NCI-H2029 treated with DMSO at 0.1 percent for 48 hours (cell line): ENCODE measurements at places on chromosomes 3 and 15.

- DNase-seq, result no peak
These were observed 557.9 kb upstream of the ZNF385D start for GRCh38 chr3:22308871-22309270.

DNA sequence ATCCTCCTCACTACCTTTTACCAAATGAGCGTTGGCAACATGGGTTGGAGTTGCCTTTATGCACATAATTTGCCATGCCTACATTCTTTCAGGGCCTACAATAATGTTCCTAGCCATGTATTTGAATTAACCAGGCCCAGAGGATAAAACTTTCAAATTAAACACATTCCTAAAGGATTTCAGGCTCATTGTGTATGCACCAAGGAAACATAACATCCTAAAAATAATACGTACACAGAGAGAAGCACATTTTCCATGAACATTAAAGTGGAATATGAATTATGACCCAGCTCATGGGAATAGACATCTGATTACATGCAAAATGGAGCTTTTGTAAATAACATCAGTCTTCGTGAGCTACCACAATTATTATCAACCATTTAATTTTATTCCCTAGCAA is 203.3 kb downstream of the RORA start:
- DNase-seq, result no peak

DNA sequence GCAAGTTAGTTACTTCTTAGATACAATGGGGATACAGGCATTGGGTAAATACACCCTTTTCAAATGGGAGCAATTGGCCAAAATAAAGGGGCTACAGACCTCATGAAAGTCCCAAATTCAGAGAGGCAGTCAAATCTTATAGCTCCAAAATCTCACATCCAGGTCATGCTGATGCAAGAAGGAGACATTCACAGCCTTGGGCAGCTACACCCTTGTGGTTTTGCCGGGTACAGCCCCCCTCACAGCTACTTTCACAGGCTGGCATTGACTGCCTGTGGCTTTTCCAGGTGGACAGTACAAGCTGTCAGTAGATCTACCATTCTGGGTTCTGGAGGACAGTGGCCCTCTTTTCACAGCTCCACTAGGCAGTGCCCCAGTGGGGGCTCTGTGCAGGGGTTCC is 17.5 kb upstream of the PLSCR1 start:
- no peak for DNase-seq

DNA sequence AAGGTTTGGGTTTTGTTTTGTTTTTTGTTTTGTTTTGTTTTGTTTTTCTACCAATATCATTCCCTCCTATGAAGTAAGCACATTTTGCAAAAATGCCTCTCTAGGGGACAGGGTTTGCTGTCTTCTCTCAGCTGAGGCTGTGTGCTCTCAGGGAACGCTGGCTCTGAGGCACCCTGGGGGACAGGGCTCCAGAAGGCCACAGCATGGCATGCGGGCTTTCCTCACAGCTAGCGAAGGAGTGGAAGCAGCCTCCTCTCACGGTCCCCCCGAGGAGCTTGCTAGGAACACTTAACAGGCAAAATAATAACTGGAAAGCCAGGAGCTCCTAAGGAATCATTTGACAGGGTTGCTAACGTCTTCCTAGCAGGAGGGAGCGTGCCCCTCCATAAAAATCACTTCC is 227.7 kb upstream of the ST8SIA2 start:
- DNase-seq, result no peak

DNA sequence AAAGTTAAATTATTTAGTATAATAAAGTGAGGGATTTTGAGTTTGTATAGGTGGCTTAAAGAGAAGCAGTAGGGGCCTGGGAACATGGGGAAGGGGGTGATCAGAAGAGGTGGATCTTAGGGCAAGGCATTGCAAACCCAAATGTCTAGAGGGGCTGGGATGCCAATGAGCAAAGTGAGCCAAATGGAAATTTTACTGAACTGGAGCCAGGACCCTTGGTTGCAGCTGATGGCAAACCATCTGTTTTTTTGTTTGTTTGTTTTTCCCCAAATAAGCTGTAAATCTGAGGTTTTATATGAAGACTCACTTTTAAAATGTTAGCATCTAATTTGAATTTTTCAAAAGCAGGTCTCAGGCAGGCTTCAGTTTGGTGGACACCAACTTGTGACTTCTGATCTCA is 14.8 kb upstream of the PARP14 start:
- no peak for DNase-seq

- no peak for DNase-seq
These were observed 225.8 kb downstream of the MYRIP start for GRCh38 chr3:40035177-40035576.

DNA sequence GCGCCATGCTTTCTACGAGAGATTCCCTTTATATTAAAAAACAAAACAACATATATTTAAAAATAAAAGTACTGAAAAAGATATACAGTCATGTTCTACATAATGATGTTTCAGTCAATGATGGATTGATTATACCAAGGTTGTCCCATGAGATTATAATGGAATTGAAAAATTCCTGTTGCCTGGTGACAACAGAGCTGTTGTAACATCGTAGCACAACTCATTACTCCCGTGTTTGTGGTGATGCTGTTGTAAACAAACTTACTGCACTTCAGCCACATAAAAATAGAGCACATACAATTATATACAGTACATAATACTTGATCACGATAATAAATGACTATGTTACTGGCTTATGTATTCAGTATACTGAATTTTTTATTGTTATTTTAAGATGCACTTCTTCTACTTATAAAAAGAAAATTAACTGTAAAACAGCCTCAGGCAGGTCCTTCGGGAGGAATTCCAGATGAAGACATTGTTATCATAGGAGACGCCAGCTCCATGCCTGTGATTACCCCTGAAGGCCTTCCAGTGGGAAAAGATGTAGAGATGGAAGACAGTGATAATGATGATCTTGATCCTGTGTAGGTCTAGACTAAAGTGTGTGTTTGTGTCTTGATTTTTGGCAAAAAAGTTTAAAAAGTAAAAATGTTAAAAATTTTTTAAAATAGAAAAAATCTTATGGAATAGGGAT is 11.7 kb downstream of the CCR1 start:
- DNase-seq, result no peak

DNA sequence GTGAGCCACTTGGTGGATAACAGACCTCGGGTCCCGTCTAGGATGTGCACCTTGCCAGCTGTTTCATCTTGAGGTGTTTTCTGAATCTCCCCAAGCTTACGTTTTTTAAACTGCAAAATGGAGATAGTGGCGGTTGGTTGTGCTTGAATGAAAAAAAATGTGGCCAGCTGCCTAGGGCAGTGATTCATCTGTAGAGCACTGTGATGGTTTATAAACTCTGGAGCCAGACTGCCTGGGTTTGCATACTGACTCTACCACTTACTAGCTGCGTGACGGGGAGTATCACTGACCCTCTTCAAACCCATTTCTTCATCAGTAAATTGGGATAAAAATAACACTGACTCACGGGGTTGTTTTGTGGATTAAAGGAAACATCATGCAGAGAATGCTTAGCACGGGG is 159.1 kb downstream of the CHL1 start:
- no peak for DNase-seq

DNA sequence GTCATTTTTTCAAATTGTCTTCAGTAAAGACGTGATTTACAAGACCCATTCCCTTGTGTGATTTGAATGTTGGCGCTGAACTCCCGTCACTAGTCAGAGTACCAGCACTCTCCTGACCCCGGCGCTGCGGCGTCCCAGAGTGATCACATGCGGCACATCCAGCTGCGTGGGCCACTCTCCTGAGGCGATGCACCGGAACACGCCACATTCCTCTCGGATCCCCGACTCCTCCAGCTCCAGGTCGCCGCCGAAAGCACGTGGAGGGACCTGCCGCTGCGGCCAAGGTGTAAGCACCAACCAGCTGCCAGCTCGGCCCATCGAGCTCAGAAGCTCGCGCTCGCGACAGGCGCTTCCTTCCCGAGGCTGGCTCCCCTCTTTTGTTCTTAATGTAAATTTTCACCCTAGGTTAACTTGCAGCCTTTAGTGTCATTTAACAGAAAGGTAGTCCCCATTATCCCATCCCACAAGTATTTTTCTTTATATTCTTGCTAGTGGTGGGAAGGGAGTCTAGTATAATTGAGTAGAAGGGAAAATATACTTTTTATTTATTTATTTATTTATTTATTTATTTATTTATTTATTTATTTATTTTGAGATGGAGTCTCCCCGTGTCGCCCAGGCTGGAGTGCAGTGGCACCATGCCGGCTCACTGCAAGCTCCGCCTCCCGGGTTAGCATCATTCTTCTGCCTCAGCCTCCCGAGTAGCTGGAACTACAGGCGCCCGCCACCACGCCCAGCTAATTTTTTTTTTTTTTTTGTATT is 61.7 kb upstream of the VGLL3 start:
- DNase-seq, result no peak

GRCh38 chr3:43405888-43406642 is 119.7 kb downstream of the SNRK start:
- DNase-seq, result no peak

GRCh38 chr3:119293871-119294695 is at the start of gene ARHGAP31:
ARHGAP31 (plus strand) TSS chr3:119294383; CDS start chr3:119294905, 522 bp downstream.
- peak; percentile 20 for DNase-seq

- DNase-seq, result peak; percentile 44
These were observed 428.1 kb downstream of the ROBO2 start for GRCh38 chr3:77467702-77468625.
